ENCODE measurements at places on chromosomes 5 and 9.

- DNase-seq = no peak
Observed at GRCh38 chr5:31033295-31033694, 160.2 kb upstream of the CDH6 start.

DNA sequence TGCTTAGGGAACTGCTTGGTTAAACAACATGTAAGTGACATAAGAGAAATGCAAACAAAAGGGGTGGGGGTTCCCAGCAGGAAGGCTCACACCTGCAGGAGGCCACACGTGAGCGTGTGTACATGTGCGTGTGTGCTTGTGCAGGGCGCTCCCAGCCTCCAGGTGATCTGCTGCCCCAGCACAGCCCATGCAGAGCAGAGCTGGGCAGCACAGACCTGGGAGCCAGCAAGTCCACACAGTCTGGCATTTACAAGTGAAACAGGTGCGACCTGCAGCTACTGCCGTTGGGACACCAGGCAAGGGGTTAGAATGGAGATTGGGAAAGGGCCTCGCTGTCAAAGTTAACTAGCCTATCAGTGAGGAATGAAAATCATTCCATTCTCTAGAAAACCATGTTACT, 41.8 kb downstream of the GRAMD2B start:
- DNase-seq = no peak

DNA sequence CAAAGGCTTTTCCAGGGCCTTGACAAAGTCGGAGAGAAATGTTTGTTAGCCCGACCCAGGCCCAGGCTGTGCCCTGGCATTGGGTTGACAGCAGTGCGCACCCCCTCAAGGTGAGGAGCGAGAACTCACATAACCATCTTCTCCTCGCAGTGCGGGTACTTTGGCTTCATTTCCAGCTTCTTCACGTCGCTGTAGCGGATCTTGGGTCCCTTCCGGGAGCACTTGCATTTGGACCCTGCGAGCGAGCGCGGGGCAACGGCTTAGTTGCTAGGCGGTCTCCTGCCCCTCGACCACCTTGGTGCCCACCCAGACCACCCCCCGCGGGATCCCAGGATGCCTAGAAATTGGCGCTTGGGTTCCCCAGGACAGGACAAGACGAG, 496 bp downstream of the CXCL14 start:
- no peak for DNase-seq

- no peak for DNase-seq
Observed at GRCh38 chr5:6840136-6840793, 127.0 kb downstream of the TENT4A start.

- no peak for DNase-seq
Observed at GRCh38 chr9:8962084-8962483, 1162.5 kb upstream of the DMAC1 start.

- no peak for DNase-seq
Observed at GRCh38 chr5:145980718-145981117, 44.3 kb downstream of the SH3RF2 start.

GRCh38 chr5:134133995-134134541, 19.6 kb downstream of the TCF7 start:
- DNase-seq = no peak

GRCh38 chr9:123487944-123488548, 132.0 kb downstream of the CRB2 start:
- DNase-seq = no peak

DNA sequence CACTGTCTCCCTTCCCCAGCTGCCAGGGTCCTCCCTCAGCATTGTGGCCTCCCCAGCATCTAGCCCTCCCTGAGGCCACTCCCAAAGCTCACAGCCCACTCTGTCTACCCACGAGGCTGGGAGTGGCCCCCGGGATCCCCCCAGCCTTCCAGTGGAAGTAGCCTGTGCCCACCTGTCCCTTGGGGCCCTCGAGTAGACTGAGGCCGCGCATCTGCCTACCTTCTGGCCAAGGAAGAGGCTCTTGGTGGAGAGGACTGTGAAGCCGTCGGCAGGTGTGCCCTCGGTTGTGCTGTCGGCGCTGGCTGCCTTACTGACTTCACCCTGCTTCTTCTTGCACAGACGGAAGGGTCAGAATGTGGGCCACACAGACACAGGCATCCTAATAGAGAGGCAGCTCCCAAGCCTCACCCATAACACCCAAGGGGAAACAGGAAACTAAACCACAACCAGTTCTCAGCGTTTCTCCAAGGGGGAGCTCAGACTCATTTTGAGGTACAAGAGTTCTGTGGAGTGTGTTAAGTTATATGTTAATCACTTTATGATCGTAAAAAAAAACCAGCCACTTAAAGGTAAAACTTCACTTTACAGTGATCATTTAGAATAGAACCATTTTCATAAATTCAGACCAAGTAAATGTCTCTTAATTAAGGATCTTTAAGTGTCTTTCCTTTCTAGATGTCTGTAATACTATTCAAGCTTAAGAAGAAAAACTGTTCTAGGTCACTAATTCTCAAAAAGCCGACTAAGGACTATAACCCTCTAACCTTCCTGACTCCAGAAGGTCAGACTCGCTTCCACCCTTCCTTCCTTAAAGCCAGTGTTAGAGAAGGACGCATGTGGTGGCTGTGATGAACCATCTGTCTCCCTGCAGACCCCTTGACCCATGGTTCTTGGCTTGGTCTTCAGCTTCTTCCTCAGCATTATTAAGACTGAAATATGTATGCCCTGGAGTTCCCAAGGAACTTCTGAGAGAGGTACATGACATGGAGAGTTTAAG, 38.5 kb downstream of the MACROH2A1 start:
- DNase-seq = no peak

GRCh38 chr5:125263356-125263755, 516.9 kb upstream of the ZNF608 start:
- DNase-seq = no peak

DNA sequence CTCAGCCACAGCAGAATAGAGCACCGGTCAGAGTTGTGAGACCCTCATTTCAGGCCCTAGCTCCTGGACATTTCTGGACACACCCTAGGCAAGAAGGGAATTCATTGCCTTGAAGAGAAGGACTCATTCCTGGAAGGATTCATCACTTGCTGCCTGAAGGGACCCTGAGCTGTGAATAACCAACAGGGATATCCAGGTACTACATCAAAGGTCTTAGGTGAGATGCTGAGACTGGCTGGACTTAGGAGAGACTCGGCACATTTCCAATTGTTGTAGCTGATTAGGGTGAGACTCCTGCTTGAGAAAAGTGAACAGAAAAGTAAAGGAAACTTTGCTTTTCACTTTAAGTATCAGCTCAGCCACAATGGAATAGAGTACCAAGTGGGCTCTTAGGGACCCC, 208.1 kb upstream of the CDKN2B start:
- no peak for DNase-seq

- DNase-seq = no peak
Observed at GRCh38 chr5:59038798-59039295, 456.0 kb downstream of the RAB3C start.

DNA sequence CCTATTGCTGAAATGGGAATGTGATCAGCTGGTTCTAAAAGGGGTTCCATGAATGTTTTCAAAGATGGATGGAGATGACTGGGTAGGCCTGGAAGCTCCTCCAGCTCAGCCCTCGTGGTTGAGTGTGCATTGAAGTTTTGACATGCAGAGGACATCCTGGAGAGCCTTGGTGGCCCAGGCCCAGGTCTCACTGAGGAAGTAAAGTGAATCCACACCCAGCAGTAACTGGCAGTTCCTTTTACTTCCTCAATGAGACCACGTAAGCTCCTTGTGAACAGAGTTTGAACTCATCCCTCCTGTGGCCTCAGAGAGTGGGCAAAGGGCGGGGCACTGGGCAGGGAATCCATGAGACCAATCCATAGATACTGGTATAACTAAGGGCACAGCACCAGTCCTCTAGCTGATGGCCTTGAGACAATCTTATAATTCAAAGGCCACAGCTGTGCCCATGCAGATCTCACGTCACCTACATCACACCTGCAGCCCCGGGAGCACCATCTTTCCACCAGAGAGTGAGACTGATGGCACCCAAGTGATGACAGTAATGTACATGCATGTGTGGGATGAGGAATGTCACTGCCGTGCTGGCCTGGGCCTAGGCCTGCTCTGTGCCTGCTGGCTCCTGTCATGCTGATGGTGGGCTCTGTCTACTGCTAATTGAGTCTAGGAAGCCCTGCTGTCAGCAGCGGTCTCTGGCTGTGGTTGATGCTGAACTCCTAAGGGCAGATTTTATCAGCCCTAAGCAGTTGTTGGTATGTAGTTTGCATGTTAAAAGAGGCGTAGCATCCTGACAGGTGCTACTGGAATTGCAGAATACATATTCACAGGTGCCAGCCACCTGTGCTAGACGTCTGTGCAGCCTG, 257.8 kb downstream of the FSTL4 start:
- DNase-seq = no peak

- DNase-seq = no peak
Observed at GRCh38 chr9:108019821-108020220, 530.3 kb upstream of the KLF4 start.

GRCh38 chr9:135103001-135103446, 15.6 kb downstream of the OLFM1 start:
- DNase-seq = no peak

GRCh38 chr9:4904322-4905134, 80.5 kb upstream of the JAK2 start:
- no peak for DNase-seq

DNA sequence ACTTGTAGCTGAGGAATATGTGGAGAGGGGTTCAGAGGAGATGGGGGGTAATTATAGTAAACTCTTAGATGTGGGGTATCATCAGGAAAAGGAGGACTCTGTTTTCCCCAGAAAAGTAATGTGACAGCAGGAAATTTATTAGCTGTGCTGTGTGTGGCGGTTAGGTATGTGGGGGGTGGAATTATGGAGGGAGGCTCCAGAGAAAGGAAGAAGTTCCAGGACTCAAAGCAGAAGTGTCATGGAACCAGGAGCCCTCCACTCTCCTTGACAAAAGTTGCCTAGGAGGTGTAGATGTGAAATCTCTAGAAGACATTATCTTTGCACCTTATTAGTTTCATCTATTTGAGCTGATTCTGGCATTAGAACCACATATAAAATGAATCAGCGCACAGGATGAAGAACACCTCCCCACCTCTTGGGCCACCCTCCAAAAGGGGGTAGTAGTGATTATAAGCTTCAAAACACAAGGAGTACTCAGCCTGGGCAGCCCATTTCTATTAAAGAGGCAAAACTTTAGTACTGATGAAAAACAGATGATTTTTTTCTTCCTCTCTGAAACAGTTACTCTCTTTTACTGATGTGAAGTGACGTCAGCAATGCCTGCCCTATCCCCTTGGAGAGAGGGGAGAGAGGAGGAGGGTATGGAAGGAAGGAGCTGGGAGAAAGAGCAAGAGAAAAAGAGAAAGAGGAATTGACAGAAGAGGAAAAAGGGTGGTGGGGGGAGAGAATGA, 18.2 kb downstream of the NR2F1 start:
- no peak for DNase-seq

GRCh38 chr5:58985759-58986158, 402.9 kb downstream of the RAB3C start:
- no peak for DNase-seq

DNA sequence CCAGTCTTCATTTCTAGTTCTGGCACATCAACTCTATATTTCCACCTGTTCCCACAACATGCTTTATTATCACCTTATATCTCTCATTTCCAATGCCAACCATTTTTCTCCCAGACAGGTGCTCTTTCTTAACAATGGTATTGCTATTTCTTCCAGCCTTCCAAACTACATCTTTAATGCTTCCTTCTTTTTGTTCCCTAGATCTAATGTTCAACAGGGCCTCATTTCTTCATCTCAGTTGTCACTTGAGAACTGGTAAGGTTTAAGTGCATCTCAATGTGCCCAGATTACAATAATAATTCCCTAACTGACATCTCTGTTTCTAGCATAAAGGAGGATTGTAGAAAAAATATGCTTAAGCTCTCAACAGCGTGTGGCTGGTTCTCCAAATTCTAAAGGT, 272.6 kb downstream of the COX7C start:
- no peak for DNase-seq

- DNase-seq = no peak
Observed at GRCh38 chr9:126510564-126510963, 103.2 kb upstream of the LMX1B start.

DNA sequence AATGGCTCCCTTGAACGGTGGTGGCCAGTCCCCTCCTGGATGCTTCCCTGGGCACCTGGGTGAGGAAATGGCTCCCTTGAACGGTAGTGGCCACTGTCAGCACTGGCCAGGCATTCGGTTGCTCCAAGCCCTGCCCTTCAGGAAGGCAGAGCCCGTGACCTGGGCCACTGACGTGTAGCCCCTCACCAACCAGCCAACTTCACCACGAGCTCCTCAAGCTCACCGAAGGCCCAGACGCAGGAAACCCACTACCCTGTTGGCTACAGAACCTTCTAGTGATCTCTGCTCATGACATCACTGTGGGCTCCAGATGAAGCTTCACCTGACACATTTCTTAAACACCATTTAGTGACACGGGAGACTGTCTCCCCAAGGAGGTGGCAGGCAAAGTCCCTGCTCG, 9.2 kb downstream of the SLC6A3 start:
- DNase-seq = no peak

- no peak for DNase-seq
Observed at GRCh38 chr5:43150748-43151147, 30.0 kb downstream of the ZNF131 start.

DNA sequence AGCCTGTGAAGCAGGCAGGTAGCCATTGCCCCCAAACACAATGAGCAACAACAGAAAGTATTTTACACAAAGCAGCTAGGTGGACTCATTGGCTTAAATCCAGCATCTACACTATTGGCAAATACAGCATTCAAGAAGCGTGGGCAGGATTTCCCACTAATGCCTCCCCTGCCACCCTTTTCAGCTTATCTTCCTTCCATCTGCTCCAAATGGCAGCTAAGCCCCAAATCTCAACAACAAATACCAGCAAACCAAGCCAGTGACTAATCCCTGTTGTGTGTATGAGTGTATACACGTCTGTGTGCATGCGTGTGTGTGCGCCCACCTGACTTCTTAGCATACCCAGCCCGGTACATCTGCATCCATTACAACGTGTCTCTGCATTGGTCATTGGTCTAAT, 151.2 kb upstream of the WWC1 start:
- no peak for DNase-seq

- peak; percentile 53 for DNase-seq
Observed at GRCh38 chr5:96344678-96345577, 88.1 kb downstream of the PCSK1 start.

- DNase-seq = no peak
Observed at GRCh38 chr5:127085371-127085770, 12.1 kb upstream of the C5orf63 start.

DNA sequence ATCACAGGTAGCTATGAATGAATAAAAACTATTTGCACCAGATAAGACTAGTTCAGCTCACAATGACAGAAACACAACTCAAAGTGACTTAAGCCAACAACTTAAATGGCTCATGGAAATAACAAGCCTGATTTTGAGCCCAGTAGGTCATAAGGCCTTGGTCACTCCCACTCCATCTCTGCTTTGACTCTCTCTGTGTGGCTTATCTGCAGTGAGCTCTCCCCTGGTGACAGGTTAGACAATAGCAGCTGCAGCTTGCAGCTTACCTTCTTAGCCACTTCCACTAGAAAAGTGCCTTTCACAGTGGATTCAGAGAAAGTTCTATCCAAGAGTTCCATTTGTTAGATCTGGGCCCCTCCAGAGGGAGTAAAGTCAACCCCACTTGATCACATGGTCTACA, 315.7 kb downstream of the RAB3C start:
- DNase-seq = no peak
